ENCODE measurements at places on chromosomes 4 and X.

DNA sequence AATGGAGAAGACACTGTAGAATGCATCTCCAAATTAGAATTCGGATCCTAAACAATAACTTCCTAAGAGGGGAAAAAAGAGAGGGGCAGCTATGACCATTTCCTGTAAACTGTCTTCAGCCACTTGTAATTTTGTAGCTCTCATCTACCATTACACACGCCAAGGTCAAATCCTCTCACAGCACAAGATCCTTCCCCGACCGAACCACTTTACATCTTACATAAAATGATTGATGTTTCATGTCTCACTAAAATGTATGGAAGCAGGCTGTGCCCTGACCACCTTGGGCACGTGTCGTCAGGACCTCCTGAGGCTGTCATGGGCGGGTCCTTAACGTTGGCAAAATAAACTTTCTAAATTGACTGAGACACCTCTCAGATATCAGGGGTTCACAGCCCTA lies 24.1 kb upstream of the PBDC1 start:
- no peak for DNase-seq

- DNase-seq: no peak
Measured at GRCh38 chr4:123317211-123317610, 79.4 kb upstream of the SPRY1 start.

DNA sequence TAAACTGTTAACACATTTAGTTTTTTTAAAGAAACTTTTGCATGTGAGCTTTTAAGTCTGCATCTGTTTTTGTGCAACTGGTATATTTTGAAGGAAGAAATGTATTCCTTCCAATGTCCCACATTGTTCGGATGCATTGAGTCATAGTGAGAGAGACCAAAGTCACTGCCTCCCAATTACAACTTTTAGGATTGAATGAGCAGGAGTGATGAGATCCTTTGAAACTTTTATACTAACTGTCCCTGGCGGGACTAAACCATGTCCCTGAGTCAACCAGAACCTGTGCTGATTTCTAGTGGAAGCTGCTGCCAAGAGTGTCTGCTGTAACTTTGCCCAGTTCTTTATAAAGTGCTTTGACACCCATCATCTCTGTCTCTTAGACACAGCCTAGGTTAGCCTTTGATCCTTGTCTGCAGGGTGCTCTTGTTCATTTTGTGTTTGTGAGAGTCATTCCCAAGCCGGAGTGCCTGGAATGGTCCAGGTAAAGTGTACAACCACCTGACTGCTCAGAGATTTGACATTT lies 122.7 kb downstream of the ZNF518B start:
- DNase-seq: no peak

DNA sequence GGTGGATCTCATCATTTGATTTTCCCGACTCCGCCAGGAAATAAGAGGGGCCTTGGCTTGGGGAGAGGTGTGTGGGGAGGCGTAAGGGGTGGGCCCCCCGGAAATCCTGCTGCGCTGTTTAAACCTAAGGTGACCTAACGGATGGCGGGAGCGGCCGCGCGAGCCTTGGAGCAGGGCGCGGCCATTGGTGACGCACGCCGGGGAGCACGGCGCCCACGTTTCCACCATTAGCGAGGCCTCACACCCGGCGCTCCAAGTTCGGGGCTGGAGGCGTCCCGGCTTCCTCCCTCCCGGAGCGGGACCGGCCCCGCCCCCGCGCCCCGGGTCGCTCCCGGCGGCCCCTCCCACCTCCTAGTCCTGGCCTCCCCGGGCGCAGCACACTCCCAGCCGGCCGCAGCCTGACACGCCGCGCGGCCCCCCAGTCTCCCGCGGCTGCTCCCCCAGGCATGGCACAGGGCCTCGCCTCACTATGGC lies at the start of gene SMS:
TSS of gene SMS (plus strand) at position 354 of the 474 bp plus-strand sequence. CDS start at position 470, 116 bp downstream.
- DNase-seq: peak; percentile 75

- no peak for DNase-seq
Measured at GRCh38 chr4:92501456-92501855, 197.7 kb downstream of the GRID2 start.

DNA sequence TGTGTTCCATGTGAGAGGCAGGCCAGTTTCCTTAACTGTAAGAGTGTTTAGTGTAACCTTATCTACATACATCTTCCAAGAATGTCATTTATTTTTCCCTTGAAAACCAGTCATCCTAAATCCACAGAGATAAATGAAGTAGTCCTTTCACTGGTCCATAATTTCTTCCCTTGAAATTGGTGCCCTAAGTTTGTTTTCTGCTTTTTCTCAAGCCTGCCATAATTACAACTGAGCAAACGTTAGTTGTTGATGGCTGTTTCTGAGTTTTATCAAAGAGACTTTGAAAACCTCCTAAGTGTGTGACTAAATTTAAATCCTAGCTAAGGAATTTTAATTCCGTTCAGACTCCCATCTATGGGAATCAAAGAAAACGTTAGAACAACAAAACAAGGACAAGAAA lies 3.6 kb upstream of the TDO2 start:
- DNase-seq: no peak

- no peak for DNase-seq
Measured at GRCh38 chrX:17844236-17844635, 16.9 kb downstream of the RAI2 start.

GRCh38 chr4:86974551-86974994 lies 39.8 kb downstream of the AFF1 start:
- DNase-seq: no peak

DNA sequence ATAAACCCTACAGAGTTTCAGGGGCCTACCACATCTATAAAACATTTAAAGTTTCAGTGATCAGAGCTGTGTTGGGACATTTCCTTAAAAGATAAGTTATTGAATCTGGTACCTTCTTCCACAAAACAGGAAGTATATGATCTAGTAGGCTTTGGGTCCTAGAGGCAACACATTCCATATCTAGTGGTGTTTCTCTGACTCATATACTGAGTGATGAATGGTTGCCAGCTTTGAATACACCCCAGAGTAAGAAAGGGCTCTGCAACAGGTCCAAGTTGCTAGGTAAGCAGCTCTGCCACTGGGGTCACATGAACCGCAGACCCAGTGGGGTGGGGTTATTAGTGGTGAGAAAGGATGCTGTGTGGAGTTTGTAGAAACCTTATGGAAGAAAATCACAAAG lies 32.4 kb upstream of the BLTP1 start:
- DNase-seq: no peak

GRCh38 chrX:28223469-28223868 lies 242.2 kb upstream of the DCAF8L1 start:
- DNase-seq: no peak

DNA sequence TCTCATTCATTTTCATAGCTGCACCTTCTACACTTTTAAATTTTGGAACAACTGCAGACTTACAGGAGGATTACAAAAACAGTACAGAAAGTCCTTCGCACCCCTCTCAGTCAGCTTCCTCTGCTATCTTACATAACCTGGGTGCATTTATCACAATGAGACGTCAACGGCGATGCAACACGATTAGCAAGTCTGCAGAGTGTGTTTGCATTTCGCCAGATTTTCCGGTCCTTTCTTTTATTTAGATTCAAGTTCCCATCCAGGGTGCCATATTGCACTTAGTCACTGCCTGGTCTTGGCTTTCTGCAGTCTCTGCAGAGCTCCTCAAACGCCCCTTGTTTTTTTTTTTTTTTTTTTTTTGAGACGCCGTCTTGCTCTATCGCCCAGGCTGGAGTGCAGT lies 85.9 kb downstream of the ASMT start:
- DNase-seq: no peak

DNA sequence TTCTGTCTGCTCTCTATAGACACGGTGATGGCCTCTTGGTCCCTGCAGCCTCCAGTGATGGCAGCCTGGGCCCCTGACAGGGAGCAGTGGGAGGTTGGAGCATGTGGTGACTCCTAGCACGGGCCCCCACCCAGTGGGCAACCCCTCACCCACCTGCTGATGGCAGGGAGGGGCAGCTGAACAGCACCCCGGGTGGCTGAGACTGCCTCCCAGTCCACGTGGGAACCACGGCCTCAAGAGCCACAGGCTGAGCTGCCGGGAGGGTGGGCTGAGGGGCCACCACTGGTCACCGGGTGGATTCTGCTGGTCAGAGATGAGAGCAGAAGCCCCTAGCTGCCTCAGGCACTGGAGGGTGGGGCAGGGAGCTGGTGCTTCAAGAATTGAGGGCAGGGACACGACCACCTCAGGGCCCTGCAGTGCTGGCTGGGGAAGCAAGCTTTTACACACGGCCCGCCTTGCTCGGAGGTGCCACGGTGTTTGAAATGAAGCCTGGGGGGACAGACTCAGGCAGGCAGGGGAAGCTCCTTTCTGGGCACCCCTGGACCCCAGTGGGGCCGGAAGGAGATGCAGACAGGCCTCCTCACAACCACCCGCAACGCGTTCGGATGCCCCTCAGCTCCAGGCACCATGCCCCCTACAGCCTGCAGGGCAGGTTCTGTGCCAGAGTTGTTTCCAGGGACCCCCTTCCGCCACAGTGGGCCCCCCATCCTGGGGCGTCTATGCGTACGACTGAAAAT lies 6.3 kb upstream of the HAUS3 start:
- DNase-seq: no peak

GRCh38 chr4:70496231-70496630 lies 22.1 kb upstream of the AMTN start:
- no peak for DNase-seq

DNA sequence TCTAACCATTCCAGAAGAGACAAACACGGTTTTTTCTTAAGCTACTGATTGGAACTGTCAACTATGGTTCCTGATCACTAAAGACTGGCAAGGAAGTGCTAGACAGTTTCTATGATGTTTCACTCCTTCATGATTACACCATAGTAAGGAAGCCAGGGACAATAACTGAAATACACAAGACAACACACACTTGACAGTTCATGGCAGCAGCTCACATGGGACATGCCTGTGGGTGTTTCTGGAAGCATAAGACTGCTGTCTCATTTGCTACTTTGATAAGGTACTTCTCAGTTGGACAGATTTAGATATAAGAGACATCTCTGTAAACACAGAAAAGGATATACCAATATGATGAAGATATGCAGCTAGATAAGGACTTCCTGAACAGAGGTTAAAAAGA lies 8.3 kb upstream of the IRAK1 start:
- DNase-seq: no peak

DNA sequence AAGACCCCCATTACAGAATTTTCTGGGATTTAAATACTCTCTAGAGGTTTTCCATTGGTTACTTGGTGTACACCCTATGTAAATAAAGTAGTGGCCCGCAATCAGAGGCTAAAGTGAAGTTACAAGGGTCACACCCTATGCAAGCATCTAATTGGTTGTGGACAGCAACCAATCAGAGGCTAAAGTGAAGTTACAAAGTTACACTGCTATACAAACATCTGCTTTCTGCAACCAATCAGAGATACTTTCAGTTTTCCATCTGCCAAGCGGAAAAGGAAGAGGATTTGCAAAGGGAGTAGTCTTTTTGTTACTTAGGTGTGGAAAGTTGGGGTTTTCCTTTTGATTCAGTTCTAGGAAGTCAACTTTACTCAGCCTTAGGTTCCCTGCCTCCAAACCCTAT lies 2.0 kb upstream of the ATRX start:
- no peak for DNase-seq

GRCh38 chr4:12458621-12459020 lies 1025.5 kb downstream of the RAB28 start:
- DNase-seq: no peak

DNA sequence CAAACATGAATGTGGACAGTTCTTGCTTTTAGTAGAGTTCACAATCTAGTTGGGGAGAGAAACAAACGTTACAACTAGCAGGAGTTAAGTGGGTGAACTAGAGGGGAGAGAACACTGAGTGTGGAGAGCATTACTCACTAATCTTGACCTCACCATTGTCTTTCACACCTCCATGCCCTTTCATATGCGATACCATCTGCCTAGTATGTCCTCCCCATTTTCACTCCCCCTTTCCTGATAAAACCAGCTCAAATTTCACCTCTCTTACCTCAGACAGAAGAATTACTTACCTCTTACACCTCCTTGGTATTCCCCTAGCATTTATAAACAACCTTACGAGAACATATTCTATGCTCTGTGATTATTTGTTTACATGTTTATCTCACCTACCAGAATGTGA lies 53.6 kb downstream of the LAS1L start:
- DNase-seq: no peak

- DNase-seq: no peak
Measured at GRCh38 chr4:21656832-21657231, 291.7 kb downstream of the KCNIP4 start.

Data from RWPE2 (cell line).